GM12864 (cell line): ENCODE measurements at places on chromosomes 12 and 14.

- no peak for DNase-seq
Observed at GRCh38 chr12:79978692-79979091, 43.8 kb upstream of the PPP1R12A start.

DNA sequence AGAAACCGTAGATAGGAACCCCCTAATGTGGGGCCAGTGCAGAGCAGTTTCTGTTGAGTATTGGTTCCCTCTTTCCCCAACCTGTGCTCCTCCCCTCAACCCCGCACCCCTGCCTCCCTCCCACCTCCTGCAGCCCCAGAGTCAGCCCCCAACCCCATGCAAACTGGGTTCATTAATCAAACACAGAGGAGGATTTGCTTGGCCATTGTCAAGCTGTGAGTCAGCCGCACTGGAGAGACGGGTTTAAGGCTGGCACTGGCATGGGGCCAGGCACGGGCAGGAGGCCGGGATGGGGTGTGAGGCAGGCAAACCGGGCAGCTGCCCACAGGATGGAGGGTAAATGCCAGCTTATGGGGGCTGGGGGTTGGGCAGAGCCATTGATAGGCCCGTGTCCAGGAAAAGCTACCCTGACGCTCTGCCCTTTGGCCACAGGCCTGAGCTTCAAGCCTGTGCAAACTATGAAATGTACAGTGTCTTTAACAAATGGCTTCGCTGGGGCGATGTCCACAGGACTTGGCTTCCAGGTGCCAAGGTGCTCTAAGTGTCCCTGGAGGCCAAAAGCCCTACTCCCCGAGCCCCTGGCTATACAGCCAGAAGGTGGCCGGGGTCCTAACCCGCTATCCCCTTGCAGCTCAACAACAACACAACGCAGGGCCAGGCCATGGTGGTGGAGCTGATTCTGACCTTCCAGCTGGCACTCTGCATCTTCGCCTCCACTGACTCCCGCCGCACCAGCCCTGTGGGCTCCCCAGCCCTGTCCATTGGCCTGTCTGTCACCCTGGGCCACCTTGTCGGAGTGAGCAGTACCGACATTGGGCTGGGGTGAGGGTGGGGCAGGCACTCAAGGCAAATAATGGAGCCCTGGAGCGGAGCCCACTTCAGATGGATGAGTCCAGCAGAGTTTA, 1.4 kb downstream of the AQP5 start:
- no peak for DNase-seq

- DNase-seq = no peak
Observed at GRCh38 chr12:93126069-93126474, 197.0 kb upstream of the EEA1 start.

DNA sequence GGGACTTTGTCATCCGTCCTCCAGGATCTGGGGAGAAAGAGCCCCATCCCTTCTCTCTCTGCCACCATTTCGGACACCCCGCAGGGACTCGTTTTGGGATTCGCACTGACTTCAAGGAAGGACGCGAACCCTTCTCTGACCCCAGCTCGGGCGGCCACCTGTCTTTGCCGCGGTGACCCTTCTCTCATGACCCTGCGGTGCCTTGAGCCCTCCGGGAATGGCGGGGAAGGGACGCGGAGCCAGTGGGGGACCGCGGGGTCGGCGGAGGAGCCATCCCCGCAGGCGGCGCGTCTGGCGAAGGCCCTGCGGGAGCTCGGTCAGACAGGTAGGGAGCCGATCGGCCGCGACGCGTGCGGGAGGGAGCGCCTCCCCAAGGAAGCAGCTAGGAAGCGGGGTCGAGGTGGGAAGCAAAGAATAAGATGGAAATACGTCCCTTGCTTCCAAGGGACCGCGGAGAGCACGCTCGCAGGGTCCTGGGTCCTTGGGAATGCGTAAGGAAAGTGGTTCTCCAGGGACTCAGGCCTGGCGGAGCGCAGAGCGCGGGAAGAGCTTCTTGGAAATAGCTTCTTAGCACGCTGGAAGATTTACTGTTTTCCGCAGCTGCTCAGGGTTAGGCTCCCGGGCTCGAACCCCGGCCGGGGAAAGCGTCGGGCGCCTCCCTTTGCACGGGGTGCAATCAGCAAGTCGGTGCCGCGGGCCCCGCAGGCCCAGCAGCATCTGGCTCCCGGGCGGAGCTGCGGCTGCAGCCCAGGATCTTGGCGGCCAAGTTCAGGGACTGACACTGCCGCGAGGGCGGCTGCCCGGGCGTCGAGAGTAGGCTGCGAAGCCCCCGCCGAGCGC, 457 bp downstream of the SOCS2 start:
- DNase-seq = no peak

DNA sequence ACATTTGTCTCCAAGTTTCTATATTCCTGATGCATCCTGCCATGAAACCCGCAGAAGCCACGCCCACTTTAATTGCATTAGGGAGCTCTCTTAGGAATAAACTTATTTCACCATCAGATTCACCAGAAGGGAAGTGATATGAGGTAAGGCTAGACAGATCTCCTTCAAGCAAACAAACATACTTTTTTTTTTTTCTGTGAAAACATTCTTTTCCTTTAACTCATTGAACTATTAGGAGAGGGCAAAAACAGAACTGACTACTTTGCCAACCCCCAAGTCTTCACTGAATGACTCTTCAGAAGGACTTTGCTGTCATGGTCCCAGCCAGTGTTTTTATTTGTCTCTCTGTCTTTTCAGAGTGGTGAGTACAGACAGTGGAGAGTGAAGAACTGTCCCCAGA, 48.4 kb downstream of the GTF2A1 start:
- DNase-seq = no peak

- DNase-seq = no peak
Observed at GRCh38 chr12:39277416-39277815, 165.5 kb downstream of the KIF21A start.

- DNase-seq = no peak
Observed at GRCh38 chr12:50101663-50102062, 2.1 kb upstream of the GPD1 start.

- no peak for DNase-seq
Observed at GRCh38 chr14:90535556-90536090, 138.8 kb downstream of the CALM1 start.

GRCh38 chr14:73887694-73888459, 1.2 kb downstream of the ZNF410 start:
- no peak for DNase-seq

- DNase-seq = no peak
Observed at GRCh38 chr12:127278351-127278750, 988.6 kb upstream of the TMEM132C start.

- DNase-seq = no peak
Observed at GRCh38 chr12:54579258-54579657, 9.2 kb downstream of the PPP1R1A start.

DNA sequence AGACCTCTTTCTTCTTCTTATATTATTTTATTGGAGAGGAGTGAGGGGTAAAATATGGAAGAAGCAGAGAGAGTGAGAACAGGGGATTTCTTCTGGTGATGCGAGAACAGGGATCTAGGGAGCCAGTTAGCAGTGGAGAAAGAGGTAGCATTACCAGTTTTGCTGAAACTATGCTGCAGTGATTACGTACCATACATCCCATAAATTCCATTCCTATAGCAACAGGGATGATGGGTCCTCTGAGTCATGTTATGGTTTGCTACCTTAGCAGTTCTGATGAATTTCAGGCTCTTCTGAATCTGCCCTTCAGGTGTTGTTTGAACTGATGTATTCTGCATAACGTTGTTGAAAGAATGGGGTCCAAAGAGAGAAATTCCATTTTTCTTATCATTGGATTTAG, 625.4 kb upstream of the LRFN5 start:
- DNase-seq = no peak

- DNase-seq = no peak
Observed at GRCh38 chr12:51904951-51905470, 2.3 kb upstream of the ACVRL1 start.

GRCh38 chr14:24042746-24043145, 9.1 kb upstream of the CARMIL3 start:
- no peak for DNase-seq

- DNase-seq = no peak
Observed at GRCh38 chr12:3300833-3301401, 190.1 kb upstream of the PRMT8 start.

DNA sequence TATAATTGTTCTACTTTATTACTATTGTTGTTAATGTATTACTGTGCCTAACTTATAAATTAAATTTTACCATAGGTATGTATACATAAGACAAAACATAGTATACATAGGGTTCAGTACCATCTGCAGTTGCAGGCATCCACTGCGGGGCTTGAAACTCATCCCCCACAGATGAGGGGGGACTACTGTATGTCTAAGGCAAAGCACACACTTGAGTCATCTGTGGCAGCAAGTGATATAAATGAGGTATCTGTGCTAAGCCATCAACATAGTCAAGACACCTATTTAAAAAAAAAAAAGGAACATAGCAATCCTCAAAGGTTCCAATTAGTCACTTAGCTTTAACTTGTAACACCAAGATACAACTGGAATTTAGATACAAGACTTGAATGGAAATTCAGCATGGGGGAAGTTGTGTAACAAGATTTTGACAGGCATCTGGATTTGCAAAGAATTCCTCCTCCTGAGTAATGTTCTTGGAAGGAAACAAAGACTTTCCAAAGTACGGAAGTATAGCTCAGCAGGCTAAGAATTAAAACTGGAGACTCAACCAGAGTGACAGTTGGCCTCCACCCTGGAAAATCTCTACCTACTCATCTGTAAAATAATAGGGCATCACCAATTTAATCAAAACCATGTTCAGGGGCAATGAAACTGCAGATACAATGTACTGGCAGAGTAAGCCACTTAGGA, 14.9 kb downstream of the DCAF5 start:
- no peak for DNase-seq

DNA sequence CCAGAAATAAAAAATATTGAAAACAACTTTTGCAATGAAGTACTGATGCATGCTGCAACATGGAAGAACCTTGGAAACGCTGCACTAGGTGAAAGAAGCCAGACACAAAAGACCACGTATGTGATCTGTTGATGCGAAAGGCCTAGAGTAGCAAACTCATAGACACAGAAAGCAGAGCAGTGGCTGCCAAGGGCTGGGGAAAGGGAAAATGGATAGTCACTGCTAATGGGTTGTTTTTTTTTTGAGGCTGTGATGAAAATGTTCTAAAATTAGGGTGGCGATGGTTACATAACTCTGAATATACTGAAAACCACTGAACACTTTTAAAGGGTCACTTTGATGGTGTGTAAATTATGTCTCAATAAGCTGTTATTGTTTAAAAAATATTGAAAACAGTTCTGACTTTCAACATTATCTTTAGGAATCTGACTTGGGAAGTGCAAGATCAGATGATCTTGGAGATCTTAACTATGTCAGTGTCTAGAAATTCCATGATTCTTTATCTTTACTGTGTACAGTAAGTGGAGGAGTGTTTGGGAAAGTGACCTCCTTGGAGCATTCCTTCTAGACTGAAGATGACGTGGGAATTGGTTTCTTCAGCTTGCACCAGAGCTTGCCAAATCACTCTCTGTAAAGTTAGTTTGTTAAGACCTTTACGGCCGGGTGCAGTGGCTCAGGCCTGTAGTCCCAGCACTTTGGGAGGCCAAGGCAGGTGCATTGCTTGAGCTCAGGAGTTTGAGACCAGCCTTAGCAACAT, 12.4 kb downstream of the MLXIP start:
- no peak for DNase-seq

DNA sequence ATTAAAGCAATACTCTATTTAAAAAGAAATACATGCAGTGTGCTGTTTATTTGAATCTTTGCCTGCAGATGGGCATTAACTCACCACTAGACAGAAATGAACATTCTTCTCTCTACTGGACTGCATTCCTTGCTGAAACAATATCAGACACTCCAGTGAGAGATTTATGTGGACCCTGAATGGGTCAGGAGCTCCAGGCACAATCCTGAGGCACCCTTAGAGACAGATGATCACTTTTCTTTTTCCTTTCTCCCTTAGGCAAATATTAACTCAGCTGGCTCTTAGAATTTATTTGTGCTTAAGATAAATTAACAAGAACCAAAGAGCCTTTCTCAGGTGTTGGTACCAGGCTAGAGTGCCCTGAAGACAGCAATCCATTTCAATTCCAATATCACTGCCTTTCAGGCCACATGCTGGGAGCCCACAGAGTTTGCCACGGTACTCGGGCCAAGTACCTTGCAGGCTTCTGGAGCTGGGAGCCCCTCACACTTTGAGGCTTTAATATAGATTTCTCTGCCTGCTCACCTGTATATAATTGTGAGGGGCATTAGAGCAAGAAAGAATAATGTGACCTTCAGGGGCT, 173.0 kb downstream of the EMP1 start:
- no peak for DNase-seq

- no peak for DNase-seq
Observed at GRCh38 chr12:43763769-43764168, 5.0 kb downstream of the IRAK4 start.

DNA sequence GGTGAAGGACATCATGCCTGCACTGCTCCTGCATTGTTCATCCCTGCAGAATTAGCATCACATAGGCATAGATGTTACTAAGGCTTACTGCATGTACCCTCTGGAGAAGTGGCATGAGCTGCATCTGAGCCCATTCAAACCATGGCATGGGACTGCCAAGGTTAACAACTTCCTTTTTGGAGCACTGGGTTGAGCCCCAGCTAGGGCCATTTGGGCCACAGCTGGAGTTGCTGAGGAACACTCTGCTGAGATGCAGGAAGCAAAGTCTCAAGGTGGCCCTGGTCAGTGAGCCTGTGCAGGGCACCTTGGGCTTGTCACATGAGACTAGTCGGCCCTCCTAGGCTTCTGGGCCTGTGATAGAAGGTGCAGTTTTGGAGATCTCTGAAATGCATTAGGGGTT, 511.2 kb downstream of the C12orf50 start:
- no peak for DNase-seq

GRCh38 chr12:62783881-62784280, 151.1 kb downstream of the PPM1H start:
- DNase-seq = no peak

DNA sequence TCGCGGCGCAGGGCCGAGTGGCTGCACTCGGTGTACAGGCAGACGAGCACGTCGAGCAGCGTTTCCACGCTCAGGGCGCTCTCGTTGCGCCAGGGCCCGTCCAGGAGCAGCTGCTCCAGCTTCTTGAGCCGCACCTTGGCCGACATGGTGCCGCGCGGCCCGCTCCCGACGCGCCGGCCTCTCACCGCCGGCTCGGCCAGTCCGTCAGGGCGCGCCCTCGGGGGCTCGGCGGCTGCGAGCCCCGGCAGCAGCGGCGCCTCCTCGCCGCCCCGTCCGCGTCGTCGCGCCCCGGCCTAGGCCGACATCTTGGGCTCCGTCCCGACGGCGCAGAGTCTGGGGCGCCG, 349 bp downstream of the CDC42BPB start:
- DNase-seq = no peak

- DNase-seq = no peak
Observed at GRCh38 chr14:24880689-24881088, 169.3 kb downstream of the STXBP6 start.

GRCh38 chr12:1808798-1809480, 11.4 kb upstream of the LRTM2 start:
- no peak for DNase-seq
